ENCODE measurements at places on chromosomes 16 and 17.
A peak's percentile ranks its signal among the peaks of the same experiment; 100 is the strongest.

DNA sequence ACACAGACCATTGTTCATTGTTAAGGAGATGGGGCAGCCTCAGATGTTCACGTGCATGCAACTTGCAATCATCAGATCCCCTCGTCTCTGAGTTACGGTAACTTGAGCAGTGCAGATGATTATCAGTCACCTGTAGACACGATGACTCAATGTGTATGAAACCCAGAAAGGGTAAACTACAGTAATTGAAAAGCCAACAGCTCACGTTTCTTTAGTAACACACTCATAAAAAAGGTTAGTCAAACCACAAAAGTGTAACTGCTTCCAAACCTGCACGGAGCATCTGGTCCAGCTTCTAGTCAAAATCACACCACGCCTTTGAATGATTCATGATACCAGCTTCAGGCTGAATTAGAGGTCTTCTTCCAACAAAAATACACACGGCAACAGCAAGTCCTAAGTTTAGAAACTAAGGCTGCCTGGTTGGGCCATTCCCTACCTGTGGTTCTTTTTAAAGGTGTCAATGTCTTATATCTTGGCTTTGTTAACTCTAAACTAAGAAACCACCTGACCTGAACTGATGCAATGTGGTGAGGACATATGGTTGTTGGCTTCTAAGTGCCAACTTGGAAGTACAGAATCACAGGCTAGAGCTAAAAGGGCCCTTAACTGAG is 32.3 kb downstream of the GRB7 start:
- DNase-seq, result no peak

GRCh38 chr16:48862087-48862532 is 252.1 kb upstream of the N4BP1 start:
- no peak for DNase-seq

DNA sequence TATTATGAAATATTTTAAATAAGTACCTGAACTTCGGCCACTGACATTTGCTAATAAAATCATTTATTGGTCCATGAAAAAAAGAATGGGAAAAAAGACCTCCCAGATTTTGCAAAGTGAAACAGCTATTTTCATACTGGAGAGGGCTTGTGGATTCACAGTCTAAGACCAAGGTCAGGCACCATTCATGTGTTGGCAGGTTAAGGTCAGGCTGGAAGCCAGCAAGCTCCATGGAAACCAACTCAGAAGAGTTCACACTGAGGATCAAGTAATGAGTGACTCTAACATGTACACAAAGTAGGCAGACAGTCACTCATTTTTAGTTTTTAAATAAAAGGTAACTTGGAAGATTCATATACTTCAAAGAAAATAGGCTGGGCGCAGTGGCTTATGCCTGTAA is 3.4 kb downstream of the DNAJA2 start:
- no peak for DNase-seq

- no peak for DNase-seq
Measured at GRCh38 chr17:36944553-36944952, 4.2 kb upstream of the AATF start.

- DNase-seq, result no peak
Measured at GRCh38 chr17:29593591-29594518, 923 bp downstream of the ANKRD13B start.

DNA sequence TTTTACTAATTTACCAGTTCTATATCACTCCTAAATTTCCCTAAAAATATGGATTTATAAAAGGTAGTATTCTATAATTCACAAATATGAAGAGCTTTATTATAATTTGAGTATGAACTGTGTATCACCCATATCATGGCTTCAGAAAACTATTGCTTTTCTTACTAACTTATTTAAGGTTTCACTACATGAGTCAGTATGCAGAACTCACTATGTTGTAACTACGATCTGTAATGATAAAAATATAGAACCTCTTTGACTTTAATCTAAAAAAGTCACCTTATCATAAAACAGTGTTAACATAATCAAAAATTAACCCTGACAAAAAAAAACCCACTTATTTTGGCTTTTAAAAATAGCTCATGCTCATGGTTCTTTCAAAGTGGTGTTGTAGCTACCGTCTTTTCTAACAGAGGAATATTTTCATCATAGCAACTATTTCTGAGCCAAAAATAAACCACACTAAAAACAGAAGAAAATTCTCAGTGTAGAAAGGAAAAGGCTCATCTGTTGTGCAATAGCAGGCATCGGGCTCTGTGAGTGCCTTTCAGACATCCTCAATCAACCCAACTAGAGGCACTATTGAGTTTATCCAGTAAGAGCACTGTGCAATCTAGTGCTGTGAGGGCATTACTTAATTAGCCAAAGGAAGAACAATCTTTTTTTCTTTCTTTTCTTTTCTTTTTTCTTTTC is 42.1 kb downstream of the ITGAM start:
- DNase-seq, result no peak

GRCh38 chr16:12896562-12896961 is 4.8 kb upstream of the SHISA9 start:
- no peak for DNase-seq

GRCh38 chr16:30524575-30525568 is 1.5 kb downstream of the ZNF768 start:
- no peak for DNase-seq

DNA sequence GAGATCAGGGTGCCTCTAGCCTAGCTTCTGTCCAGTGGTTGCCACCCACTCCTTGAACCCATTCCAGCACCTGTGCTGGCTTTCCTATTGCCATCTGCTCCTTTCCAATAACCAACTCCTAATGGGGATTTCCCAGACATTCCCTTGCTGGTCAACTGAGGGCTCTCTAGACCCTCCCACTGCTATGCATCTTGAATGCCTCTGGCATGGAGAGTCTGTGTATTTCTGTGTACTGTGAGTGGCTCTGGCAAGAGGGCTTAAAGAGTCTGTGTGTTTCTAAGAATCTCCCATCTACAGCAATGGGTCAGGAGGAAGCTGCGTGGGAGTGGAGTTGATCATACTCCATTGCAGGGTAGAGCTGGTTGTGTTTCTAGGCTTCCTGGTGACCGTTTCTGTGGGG is 11.0 kb upstream of the EPN3 start:
- no peak for DNase-seq

DNA sequence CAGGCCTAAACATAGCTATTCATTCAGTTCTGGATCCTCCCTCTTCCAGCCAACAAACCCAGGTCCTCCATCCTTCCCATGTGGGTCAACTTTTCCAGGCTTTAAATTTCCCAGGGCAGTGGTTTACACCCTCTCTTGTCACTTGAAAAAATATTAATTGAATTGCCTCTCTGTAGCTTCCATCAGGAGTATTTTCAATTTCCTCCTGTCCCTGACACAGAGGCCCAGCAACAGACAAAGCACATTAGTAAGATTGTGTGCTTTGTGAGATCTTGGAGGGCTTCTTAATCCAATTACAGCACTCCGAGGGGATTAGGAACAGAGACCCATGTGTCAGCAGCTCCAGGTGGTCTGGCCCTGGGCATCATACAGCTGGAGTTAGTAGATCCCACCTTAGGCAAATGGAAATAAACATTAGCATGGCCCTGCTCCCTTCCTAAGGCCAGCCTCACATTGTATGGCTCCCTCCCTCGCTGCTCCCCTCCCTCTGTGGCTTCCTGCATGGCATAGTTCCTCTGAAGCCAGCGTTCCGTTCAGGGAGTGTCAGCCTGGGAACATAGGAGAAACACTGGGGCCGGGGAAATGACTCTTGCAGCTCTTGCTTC is 132.7 kb upstream of the HSBP1 start:
- no peak for DNase-seq

GRCh38 chr16:72172105-72173034 is at the start of gene PMFBP1:
TSS of gene PMFBP1 (minus strand) at chr16:72172155. CDS start at chr16:72171208, 947 bp downstream.
- no peak for DNase-seq

DNA sequence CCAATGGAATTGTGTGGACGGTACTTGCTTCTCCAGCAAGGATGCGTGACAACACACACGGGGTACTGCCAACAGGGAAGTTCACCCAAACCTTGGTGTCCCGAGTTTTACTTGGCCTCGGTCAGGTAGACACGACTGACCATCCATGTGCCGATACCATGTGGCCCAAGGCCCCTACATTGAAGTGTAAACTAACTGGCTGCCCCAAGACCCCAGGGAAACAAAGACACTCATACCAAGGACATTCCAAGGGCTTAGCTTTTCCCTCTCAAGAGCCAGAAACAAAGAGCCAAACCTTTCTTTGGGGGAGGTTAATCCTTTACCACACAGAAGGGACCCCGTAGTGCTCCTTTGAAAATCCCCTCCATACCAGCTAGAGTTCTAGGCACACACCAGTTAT is 215.9 kb upstream of the TNRC6C start:
- no peak for DNase-seq

GRCh38 chr16:87463722-87464690 is 28.8 kb downstream of the ZCCHC14 start:
- DNase-seq, result no peak

DNA sequence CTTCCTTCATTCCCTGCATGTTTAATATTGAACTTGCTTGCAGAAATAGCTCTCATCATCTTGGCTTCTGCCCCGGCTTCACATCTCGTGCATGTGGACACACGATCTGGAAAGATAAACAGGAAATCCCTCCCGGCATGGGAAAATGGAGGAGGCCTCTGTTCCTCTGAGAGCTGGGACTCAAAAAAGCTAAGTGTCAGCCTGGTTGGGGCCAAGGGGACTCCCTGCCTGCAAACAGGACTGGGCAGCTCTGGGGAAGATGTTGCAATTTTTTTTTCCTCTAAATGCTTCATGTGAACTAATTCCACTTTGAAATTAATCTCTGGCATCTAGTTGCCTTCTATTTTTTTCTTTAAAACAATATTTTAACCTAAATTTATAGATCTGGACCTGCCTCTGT is 24.8 kb downstream of the ITPRIPL2 start:
- peak; percentile 93 for DNase-seq
